GM13977 (cell line): ENCODE measurements at places on chromosomes 1 and 21.

DNA sequence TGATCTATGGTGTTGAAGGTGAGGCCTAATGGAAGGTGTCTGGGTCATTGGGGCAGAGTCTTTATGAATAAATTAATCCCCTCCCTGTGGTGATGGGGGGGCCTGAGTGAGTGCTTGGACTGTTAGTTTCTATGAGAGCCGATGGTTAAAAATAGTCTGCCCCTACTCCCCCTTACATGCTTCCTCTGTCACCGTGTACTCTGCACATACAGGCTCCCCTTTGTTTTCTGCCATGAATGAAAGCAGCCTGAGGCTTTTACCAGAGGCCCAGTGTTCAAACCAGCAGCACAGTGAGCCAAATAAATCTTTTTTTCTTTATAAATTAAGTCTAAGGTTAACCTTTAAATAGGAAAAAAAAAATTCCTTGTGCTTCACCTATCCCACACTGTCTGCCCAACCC lies 657.0 kb downstream of the AMY1C start:
- DNase-seq: no peak

DNA sequence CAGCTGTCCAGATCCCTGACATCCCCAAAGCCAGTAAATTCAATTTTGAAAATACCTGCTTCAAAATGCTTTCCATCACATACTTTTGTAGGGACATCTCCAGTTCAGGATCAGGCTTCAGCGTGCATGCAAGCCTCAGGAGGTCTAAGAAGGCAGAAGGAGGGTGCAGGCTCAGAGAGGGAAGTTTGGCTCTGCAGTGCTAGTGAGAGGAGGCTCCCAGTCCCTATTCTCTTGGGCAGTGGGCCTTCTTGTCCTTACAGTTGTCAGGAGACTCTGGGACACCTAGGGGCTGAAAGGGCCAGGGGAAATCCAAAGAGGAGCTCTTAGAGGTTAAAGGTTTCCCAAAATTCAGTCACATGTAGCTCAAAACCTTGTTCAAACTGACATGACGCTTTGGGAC lies 20.1 kb downstream of the ADCY10 start:
- DNase-seq: no peak

GRCh38 chr1:17186216-17186909 lies 18.6 kb upstream of the PADI1 start:
- no peak for DNase-seq

DNA sequence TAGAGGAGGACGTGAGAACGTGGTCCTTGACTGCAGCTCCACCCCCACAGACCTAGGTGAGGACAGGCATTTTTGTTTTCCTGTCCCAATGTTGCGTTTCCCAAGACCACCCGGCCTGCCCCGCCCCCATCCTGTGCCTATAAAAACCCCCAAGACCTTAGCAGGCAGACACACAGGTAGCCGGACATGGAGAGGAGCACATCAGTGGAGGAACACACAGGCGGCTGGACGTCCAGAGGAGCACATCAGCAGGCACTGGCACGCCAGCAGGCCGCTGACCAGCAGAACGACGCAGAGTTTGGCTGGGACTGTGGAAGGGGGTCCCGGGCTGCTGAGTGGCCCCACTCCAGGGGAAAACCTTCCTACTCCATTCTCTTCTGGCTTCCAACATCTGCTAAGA lies 12.7 kb upstream of the HMGCL start:
- DNase-seq: no peak

DNA sequence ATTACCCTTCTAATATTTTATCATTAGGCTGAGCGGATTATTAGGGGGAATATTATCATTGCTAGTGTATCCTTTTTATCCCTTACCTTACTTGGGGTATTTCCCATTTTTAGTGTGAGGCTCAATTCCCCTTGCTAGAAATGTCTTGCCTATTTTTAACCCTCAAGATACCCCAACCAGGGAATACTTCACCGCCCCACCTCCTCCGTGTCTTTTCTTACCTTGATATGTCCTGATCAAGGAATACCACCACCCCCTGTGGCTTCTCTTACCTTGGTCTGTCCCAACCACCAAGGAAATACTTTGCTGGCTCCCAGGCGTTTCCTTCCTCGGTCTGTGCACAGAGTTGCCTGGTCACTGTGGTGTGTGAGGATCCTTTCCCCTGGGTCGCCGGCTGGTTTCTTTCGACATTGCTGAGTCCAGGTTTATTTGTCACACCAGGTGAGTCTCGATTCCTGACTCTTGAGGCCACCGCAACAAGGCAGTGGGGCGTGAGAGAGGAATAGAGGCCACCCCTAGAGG lies 57.8 kb downstream of the SERINC2 start:
- no peak for DNase-seq

- no peak for DNase-seq
Observed at GRCh38 chr1:85316321-85316720, 39.9 kb upstream of the BCL10 start.

DNA sequence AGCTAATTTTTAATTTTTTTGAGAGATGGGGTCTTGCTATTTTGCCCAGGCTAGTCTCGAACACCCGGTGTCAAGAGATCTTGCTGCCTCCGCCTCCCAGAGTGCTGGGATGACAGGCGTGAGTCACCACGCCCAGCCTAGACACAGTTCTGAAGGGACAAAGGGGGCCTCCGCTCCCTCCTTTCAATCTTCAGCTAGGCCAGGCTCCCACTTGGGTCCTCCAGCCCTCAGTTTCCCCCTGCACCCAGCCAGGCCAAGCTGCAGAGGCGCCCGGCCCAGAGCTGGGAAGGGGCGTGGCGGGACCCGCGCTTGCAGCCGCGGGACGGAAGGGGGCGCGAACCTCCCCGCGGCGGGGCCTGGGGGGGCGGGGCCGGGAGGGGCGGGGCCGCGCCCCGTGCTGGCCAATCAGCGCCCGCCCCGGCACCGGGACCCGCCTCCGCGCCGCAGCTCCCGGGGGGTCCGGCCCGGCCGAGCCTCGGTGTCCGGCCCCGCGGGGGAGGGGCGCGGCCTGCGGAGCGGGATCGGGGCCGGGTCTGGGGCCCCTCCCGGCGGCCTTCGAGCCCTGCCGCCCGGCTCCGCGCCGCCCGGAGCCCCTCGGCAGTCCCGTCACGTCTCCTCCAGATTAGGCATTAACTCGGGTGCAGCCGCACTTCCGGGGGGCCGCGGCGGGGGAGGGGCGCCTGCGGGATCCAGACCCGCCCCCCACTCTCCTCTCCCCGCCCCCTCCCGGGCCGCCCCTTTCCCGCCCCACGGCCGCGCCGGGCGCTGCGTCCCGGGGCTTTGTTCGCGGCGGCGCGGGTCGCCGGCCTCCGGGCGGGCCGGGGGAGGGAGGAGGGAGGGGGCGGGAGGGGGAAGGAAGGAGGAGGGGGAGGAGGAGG lies 559 bp upstream of the AGRN start:
- peak; percentile 97 for DNase-seq

- peak; percentile 46 for DNase-seq
Observed at GRCh38 chr1:158998781-158999161, 10.9 kb upstream of the IFI16 start.

- no peak for DNase-seq
Observed at GRCh38 chr1:183168308-183168707, 17.8 kb upstream of the LAMC2 start.

- no peak for DNase-seq
Observed at GRCh38 chr1:182680901-182681567, 3.4 kb downstream of the RGS8 start.

- no peak for DNase-seq
Observed at GRCh38 chr1:22428672-22429071, 23.0 kb upstream of the ZBTB40 start.

DNA sequence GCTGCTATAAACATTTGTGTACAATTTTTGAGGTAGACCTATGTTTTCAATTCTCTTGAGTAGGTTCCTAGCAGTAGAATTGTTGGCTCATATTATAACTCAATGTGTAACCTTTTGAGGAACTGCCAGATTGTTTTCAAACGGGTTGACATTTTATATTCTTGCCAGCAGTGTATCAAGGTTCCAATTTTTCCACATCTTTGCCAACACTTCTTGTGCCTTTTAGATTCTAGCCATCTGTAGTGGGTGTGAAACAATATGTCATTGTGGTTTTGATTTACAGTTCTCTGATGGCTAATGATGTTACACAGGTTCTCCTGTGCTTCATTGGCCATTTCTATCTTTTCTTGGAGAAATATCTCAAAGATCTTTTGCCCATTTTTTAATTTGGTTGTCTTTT lies 36.4 kb downstream of the MAP3K7CL start:
- no peak for DNase-seq

- no peak for DNase-seq
Observed at GRCh38 chr21:27021046-27021445, 54.2 kb upstream of the ADAMTS5 start.

DNA sequence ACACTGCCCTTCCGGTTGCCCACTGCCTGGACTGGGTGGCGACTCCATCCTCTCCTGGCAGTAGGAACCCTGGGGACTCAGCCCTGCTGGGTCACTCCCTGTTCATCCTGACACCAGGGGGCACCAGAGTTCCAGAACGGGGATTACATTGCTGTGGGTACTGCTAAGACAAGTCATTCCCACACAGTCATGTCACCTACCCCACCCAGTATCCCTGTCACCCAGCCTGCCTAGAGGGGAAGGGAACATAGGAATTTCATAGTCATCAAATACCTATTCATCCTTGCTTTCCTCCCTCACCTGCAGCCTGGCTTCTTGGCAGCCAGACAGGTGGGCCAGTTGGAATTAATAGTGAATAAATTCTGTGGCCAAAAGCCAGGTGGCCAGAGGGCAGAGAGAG lies 9.8 kb upstream of the SFN start:
- DNase-seq: peak; percentile 84

DNA sequence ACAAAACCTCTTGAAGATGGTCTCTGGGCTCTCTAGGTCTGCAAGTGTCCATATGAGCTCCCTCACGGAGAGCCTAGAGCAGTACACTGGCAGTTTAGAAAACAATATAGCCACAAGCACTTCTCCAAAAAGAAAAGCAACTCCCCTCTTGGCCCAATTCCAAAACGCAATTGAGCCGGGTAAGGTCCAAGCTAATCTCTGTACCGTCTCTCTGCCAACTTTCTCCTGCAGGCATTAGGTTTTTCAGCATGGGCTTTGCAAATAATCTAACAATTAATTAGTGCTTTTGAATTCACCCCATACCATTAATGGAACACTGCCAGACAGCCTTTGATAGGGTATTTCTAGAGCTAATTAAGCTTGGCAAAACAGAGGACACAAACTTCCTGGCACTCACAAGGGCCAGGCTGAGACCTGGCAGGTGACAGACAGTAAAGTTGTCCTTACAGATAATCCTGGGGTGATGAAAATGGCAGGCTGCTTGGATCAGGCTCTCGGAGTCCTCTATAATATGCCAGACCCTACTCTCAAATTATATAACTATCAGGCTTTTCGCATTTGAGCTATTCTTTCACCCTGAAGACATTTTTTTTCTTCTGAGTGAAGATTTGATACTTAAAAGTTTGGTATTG lies 39.8 kb downstream of the TGFBR3 start:
- DNase-seq: no peak

DNA sequence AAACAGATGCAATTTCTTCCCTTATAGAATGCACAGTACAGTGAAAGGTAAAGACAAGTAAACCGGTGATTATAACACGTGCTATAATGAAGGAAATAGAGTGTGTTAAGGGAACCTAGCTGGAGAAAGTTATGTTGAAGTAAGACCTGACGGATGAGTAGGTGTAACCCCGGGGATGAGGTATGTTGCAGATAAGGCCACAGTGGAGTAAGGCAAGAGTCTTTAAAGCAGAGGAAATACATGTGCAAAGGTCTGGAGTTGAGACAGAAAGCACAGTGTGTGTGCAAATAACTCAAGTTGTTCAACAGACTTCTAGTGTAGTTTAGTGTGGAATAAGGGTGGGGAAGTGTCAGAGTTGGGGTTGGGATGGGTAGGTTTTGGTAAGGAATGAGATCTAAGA lies 2.9 kb downstream of the DBT start:
- no peak for DNase-seq

- DNase-seq: no peak
Observed at GRCh38 chr1:80293818-80294217, 1287.3 kb upstream of the ADGRL4 start.

GRCh38 chr21:35298757-35299156 lies 249.7 kb upstream of the RUNX1 start:
- no peak for DNase-seq

GRCh38 chr1:63821091-63822005 lies 47.5 kb downstream of the ROR1 start:
- DNase-seq: no peak

DNA sequence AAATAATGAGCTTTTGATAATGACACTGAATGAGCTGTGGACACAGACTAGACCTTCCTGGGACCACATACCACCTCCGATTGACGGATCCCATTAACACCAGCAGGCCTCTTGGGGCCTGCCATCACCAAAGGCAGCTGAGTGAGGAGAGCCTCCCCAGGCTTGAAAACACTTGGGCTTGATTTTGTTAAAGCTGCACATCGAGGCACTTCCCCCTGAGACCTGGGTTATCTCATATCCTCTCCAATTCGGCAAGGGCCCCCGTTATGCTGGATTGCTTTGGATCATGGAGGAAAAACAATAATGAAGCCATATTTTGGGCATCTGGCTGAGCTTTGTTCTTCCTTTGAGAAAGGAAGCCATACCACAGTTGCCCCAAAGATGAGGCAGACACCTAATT lies 143.0 kb downstream of the AJAP1 start:
- no peak for DNase-seq

DNA sequence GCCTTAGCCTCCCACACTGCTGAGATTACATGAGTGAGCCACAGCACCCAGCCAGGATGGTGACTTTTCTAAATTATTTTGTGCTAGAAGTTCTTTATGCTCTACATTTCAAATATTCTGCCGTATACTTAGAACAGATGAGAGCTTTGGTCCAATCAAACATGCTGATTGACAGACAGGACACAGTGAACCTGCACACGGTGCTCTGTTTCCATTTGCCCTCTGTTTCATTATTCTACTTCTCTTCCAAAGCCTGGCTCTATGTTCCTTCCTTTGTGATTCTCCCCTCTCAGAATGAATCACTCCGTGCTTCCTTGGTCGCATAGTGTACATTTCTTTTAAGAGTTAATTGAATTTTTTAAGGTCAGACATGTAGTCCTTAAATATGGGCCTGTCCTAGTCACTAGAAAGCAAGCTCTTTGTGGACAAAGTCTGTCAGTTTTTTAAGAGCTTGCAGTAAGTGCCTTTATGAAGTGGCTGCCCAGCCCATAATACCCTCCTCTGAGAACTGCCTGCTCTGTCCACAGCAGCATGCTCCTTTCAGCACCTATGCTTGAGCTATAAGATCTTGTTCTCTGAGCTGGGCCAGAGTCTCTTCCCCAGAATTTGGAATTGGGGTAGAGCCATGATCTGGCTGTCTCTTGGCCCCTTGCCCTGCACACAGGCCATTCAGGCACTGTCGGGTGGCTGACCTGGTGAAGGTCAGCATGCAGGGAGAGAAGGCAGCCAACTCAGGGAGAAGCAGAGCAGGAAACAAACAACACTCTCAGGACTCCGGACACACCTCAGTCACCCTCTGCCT lies 66.8 kb upstream of the SLC44A3 start:
- DNase-seq: no peak

GRCh38 chr1:162964901-162965300 lies 103.9 kb upstream of the CCDC190 start:
- DNase-seq: no peak

GRCh38 chr1:184825571-184825970 lies 70.9 kb upstream of the EDEM3 start:
- no peak for DNase-seq
